ENCODE measurements at places on chromosomes 7 and 10.

DNA sequence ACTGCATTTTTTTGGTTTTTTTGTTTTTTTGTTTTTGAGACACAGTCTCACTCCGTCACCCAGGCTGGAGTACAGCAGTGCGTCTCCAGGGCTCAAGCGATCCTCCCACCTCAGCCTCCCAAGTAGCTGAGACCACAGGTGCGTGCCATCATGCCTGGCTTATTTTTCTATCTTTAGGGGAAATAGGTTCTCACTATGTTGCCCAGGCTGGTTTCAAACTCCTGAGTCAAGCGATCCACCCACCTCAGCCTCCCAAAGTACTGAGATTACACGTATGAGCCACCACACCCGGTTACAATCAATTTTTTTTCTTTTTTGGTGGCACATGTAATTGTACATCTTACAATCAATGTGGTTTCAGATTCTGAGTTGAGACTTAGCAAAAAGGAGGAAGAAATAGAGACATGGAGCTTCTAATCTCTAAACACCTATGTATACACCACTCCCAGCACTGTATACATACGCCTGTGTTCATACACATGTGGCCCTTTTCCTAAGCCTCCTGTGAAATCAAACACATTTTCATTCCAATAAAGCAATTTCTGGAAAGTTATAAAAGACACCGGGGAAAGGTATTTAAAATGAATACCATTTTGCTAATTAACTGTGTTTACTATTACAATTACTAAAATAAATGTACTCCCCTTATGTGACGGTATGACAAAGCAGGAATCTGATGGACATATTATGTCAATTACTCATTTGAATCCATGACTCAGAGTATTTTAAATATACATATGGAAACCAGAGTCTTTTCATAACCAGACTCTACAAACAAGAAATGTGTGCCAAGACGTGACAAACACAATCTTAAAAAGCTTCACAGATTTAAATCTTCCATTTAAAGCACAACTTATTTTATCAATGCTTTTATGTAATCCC lies 40.9 kb downstream of the SMURF1 start:
- peak; percentile 3 for DNase-seq

GRCh38 chr10:3949711-3950110 lies 164.7 kb upstream of the KLF6 start:
- no peak for DNase-seq

GRCh38 chr10:34288634-34289033 lies 526.5 kb downstream of the PARD3 start:
- no peak for DNase-seq

DNA sequence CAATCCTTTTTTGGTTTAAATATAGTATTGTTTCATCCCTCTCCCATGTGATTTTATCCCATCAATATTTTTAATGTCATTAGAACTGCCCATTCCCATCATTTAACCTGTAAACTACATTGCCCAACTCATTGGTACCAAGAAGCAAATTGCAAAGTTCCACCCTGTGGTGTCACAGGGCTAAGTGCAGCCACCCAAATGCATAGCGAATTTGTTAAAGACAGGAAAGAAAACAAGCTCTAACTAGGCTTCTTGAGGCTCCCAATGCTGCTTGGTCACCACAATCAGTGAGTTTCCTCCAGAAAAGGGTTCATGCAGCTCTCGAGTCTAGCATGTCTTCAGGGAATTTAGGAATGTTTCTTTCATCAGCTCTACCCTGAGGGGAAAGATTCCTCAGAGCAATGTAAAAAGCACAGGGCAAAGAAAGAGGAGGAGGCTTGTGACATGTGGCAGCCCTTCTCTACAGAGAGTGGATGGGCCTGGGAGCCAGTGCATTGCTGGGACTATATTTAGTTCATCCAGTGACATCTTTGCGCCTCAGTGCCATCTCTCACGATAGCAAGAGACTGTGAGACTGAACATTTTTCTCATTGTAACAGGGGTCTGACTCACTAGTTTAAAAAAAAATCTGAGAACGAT lies 58.1 kb downstream of the CAV1 start:
- no peak for DNase-seq

DNA sequence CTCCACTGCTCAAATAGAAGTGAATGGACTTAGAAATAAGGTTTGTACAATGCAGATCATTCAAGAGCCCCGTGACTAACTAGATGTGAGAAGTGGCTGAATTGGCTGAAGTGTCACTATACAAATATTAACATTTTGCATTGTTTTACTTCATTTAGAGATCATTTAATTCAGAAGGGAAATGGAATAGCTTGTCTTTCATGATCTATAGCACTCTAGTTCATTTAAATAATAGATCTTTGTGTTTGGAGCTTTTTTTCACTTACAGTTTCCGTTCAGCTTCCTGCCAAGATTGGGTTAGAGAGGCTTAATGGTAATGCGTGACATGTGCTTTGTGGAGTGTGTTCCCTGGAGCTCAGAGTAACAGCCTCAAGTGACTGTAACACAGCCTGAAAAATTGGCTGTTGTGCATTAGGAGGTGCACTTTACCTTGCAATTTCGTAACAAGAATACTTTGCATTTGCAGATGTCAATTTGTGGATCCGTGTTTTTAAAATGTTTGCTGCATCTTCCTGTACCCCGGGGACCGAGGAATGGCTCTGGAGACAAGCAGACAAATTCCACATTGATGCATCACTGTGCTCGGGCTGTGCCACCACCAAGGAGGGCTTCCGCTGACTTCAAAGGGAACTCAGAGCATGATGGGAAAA lies 170.3 kb downstream of the NRP1 start:
- DNase-seq: no peak

- no peak for DNase-seq
Observed at GRCh38 chr10:110746254-110746826, 102.2 kb downstream of the RBM20 start.

GRCh38 chr7:127715272-127715671 lies 63.3 kb downstream of the SND1 start:
- DNase-seq: no peak

DNA sequence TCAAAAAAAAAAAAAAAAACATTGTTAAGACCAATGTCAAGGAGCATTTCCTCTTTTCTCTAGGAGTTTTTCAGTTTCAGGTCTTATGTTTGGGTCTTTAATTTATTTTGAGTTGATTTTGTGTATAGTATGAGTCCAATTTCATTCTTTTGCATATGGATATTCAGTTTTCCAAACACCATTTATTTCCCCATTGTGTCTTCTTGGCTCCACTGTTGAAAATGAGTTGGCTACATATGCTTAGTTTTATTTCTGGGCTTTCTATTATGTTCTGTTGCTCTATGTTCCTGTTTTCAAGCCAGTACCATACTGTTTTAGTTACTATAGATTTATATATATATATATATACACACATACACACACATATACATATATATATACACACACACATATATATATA lies 736.6 kb upstream of the LRRTM3 start:
- DNase-seq: no peak

DNA sequence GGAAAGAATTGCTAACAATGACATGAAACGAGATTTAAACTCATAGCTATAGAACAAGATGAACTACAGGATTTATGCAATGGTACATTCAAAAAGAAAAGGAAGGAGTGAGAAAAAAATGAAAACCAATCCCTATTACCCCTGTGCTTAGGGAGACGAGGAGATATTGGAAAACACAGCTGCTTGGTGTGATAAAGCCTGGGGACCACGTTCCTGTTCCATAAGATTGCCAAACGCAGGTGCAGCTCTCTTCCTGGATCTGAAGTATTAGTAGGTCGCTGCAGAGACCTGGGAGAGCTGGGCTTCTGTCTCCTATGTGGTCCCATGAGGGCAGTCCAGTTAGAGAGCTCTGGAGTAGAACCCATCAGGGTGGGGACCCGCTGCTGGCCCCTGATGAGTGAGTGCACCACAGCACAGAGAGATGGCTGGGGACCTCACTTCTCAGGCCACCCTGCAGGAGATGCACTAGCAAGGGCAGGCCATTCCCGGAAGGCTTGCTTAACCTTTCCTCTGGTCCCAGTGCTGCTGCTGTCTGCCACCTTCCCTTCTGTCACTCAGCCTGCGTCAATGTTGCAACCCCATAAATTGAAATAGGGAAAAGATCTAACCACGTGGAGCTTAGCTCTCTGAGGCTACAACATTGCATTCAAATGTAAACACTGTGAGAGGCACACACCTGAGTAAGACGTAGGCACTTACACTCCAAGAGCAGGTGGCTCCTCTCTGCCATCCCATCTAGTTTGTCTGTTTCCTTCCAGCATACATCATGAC lies 57.9 kb downstream of the MTPN start:
- no peak for DNase-seq

GRCh38 chr7:36928311-36928710 lies 204.0 kb upstream of the AOAH start:
- DNase-seq: no peak

DNA sequence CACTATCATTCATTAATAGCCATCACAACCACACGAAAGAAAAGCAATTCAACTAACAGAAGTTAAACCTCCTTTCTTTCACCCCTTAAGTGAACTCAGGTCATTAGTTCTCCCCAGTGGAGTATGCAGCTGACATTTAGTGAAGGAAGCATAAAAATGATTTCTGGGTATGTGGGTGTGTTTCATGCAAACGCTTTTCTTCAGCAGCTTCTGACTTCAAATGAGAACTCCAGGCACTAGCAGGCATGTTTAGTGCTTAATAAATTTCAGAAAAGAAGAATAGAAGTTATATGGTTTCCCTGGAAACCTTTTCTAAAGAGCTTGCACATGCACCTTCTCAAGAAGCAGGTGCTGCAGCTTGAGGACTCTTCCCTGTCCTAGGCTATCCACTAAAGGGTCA lies 62.5 kb downstream of the PIK3CG start:
- no peak for DNase-seq

DNA sequence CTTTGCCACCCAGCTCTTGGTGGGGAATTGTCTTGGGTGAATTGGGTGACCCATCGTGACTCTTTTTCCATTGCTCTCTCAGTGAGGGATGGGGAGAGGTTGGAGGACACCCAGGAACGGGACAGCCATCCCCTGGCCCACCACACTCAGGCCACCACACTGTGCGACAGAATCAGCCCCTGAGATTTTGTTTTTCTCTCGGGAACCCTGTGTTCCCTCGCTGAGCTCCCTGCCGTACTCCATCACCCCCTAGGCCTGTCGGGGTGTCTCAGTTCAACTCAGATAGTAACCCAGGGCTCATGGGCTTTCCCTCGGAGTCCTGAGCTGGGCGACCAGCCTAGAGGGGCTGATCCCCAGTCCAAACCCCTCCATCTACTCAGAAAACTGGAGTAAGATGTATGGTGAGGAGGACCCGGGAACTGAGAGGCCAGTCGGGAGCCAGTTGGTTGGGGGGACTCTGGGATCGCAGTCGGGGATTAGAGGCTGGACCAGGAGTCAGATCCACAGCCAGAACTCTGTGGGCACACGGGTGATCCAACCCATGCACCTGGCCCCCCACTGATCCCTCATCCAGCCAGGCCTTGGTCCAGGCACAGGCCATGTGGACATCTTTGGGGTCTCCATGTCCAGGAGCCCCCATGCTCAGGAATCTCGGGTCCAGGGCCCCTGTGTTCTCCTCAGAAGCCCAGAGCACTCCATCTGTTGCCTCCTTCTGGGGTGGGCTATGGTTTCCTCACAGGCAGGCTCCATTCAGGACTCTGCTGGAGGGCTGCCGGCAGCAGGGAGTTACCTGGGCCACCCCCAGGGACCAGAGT lies 9.3 kb downstream of the CRYGN start:
- DNase-seq: no peak

GRCh38 chr7:1865571-1866255 lies 195.6 kb downstream of the ELFN1 start:
- no peak for DNase-seq

- DNase-seq: no peak
Observed at GRCh38 chr10:72834183-72834825, 59.2 kb upstream of the OIT3 start.

DNA sequence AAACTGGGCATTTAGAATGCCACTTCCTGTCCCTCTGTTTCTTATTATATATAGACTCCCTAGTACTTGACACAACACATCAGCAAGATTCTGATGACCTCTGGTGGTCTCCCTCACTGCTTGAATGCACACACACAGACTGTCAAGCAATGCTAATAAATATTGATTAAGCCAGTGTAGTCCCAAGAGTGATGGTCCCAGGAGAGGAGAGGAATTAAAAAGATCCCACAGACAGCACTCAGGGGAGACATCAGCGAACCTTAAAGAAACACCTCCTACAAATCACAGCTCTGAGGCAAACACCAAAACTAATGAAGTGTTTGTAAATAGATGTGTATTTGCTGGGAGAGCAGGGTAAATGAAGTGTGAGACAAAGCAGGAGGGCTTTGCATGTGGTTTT lies 1291.2 kb downstream of the XPNPEP1 start:
- DNase-seq: no peak

- DNase-seq: no peak
Observed at GRCh38 chr7:36945612-36946400, 221.5 kb upstream of the AOAH start.

GRCh38 chr10:103079946-103080345 lies 113.1 kb downstream of the NT5C2 start:
- DNase-seq: no peak

GRCh38 chr10:21078410-21079329 lies 181.6 kb upstream of the NEBL start:
- DNase-seq: no peak

GRCh38 chr7:6725003-6725402 lies 18.3 kb upstream of the ZNF12 start:
- no peak for DNase-seq

GRCh38 chr7:6608081-6608480 lies 7.3 kb upstream of the ZNF853 start:
- DNase-seq: no peak

- no peak for DNase-seq
Observed at GRCh38 chr7:27362026-27362425, 119.4 kb downstream of the EVX1 start.

DNA sequence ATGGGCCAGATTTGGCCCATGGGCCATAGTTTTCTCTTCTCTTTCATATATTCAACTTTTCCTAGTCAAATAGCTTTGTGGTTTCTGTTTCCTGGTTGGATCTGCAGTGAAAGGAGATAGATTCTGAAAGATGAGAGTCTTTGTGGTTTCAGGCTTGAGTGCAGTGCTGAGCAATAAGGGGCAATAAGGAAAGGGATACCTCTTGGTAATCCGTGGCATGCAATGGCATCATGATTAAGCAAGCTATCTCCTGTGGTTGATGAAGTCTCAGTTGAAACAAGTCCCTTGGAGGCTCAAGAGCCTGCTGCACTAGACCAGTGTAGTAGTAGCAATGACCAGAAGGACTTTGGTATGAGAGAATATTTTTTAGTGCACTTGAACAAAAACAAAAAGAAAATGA lies 187.7 kb upstream of the CNTNAP2 start:
- no peak for DNase-seq

GRCh38 chr7:50274361-50274760 lies 30.2 kb upstream of the IKZF1 start:
- DNase-seq: no peak

- DNase-seq: no peak
Observed at GRCh38 chr7:146926841-146927240, 810.2 kb downstream of the CNTNAP2 start.

- no peak for DNase-seq
Observed at GRCh38 chr10:49593998-49594397, 16.1 kb upstream of the SLC18A3 start.

All from stimulated activated CD8-positive, alpha-beta memory T cell treated with anti-CD3 and anti-CD28 coated beads, Interleukin-15, amount 100 ng/mL, for 48 hours (primary cell).